ENCODE measurements at places on chromosomes 1 and 21.

DNA sequence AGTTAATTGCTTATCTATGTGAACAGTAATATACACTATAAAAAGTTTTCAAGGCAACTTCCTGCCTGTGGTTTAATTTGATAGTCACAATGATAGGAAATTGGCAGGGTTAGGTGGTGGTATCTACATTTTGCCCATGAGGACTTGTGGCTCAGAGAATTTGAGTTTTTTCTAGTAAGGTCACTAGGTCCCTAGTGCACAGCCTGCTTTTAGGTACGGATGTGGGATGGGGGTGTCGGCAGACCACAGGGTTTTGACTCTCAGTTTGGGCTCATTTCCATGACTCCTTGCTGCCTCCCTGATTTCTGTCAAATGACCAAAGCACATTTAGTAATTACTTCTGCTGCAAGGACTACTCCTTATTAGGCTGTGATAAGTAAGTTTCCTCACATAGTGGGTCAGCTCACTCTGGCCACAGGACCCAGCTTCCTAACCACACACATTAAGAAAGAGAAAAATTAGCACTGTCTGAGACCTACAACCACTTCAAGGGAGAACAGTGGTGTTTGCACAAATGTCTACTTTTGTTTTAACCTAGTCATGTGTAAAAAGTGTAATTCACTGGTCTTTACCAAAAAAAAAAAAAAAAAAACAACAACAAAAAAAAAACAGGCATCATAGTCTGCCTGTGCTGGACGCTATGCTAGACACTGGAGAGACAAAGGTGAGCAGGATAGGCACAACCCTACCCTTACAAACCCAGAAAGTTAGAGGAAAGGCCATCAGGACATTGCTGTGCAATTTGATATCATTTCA is 43.7 kb downstream of the MRPL39 start:
- DNase-seq = no peak

- no peak for DNase-seq
Observed at GRCh38 chr1:46456411-46456963, 33.1 kb upstream of the DMBX1 start.

DNA sequence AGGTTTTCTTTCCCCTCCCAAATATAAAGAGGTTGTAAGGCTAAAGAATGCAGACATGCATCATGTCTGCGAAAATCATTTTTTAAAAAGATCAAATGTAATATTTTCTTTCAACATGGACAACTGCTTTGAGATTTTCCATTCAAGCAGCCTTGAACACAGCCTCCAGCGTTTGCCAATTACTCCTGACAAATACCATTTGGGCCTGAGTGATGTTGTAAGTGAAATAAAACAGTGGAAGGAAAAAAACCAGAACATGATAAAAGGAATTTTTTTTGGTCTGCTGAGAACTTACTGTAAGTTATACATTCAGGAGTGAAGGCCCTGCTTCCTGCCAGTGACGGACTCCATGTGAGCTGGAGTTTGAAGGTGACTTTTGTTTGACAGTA is 37.2 kb downstream of the SETD4 start:
- DNase-seq = no peak

GRCh38 chr1:48555271-48555670 is 83.3 kb upstream of the SPATA6 start:
- DNase-seq = no peak

GRCh38 chr1:113275083-113275482 is 115.2 kb upstream of the MAGI3 start:
- DNase-seq = no peak

DNA sequence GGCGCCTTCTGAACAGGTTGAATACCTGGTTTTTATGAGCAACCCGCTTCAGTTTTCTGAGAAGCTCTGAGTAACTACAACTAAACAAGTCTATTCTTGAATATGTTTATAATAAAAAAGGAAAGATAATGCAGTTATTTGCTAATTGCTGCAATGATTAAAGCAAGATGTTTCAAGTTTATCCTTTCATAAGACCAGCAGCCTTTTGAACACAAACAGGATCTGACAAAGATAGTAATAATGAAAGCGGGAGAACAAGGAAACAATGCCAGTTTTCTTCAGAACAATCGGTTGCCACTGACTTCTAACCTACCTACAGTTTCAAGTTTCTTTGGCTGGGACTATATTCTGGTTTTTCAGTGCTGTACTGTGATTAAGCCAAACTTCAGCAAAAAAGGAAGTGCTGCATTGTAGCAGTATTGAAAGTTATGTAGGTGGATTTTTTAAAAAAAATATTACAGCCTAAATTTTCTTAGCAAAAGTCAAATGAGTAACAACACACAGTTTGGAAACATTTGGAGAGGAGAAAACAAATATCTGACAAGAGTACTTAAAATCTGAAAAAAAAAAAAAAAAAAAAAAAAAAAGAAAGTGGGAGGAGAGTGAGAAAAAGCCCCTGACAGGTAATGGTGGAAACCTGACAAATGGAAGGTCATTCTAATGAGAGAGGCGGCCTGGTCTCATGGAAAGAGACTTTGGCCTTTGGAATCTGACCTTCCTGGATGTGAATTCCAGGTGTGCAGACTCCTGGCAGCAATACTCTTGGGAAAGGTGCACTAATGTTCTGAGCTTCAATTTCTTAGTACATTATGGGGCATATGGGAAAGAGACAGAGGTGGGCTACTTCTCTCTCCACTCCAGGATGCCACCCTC is 11.4 kb downstream of the KCNJ15 start:
- no peak for DNase-seq

DNA sequence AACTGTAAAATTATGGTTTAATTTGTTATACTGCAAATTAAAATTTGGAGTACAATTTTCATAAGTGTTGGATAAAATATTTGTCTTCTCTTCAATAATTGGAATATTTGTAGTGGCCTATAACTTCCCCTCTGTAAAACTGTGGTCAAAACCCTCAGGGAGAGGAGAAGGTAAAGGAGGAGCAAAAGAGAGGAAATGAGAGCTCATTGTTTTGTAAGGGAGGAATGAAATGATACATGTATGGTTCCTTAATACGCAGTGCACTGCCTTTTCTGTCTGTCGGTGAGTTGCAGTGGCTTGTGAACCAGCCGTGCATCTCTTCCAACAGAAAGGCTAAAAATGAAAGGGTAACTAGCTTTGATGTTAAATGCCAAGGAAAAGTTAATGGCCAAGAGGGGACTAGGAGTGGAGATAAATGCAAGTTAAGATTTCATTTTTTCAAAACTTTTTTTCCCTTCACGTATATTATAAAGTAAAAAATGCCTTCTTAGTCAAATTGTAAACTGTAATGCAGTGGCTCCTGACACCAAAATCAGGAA is 26.4 kb downstream of the LRRC8D start:
- no peak for DNase-seq

DNA sequence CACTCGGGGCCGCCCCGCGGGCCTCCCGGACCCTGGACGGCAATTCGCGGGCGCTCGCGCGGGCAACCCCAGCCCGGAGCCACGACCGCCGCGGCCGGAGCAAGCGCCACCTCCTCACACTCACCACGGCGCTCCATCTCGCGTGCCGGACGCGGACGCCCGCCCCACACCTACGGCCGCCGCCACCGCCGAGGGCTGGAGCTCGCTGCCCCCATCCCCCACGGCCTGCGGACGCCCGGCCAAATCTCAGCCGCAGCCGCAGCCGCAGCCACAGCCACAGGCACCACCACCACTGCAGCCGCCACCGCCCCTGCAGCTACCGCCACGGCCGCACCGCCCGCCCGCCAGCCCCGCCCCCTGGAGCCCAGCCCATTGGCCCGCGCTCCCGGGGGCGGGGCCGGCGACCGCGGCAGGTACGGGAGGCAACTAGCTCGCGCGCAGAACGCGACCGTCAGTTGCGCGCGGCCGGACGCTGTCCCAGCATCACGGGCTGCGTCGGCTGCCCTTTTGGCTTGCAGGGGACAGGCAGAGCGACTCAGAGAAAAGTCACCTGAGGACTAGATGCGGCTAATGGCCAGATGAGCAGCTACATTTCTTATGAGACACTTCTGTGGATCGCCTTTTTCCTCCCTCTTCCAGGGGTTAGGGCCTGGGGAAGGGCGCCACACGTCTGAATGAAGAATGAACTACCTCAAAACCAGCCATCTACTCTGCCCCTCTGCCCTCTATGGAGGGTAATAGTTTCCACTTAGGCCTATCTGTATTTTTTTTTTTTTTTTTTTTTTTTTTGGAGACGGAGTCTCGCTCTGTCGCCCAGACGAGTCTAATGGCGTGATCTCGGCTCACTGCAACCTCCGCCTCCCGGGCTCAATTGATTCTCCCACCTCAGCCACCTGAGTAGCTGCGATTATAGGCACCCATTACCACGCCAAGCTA is at the start of gene ARHGAP29:
TSS of gene ARHGAP29 (minus strand) at position 294 of the 936 bp plus-strand sequence. CDS start 5,973 bp downstream, outside the sequence.
- DNase-seq = peak; percentile 43

DNA sequence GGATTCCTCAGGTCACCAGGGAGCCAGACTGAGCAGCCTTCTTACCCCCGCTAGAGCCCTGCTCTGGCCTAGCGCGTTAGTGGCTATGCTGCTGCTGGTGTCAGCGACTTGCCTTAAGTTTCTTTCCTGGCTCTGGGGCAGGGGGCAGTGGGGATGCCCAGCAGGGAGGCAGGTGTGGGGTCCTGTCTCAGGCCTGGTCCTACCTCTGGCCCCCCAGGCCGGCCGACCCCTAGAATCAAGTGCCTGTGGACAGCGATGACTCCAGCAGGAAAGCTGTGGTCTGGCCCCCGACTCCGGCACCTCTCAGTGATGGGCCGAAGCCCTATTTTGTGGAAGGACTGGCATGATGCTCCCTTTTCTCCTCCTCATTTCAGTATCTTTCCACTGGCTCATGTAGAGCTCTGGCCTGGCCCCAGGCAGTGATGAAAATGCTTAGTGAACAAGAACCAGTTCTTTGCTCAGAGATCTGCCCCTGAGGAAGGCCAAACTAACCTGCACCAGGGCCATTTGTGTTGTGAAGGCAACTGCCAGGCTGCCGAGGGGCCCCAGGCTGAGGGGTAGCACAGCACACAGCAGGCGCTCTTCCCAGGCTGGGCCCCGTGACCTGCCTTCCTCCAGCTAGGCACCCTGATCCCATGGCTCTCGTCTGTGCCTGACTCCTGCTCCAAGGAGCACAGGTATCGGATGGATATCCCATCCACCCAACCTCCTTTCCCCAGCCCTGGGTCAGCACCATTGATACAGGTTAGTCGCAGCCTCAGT is 23.7 kb downstream of the MRPL37 start:
- DNase-seq = no peak

DNA sequence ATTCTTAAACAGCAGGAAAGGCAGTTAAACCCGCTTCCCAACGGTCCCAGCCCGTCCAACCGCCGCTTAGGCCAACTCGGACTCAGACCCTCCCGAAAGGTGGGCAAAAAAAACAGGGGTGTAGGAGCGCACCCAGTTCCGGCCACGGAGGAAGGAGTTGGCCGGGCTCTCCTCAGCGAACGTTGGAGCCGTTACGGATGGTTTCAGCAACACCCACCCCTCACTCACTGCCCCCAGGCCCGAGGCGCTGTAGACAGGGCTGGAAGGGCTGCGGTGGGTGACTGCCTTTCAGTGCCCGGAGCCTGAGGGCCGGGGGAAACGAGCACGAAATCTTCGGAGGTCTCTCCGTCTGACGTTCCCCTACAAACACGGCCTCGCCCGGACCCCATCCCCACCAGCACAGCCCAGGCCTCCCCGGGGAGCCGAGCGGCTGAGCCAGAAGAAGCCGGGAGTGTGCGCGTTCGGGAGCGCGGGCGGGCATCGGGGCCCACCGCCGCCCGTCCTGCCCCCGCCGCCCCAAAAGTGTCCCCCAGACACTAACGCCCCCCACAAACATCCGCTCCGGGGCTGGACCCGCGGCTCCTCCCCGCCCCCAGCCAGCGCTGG is 1.3 kb downstream of the KDM5B start:
- peak; percentile 11 for DNase-seq

GRCh38 chr1:226572325-226572726 is 23.8 kb downstream of the STUM start:
- no peak for DNase-seq

GRCh38 chr1:222413436-222413835 is 134.5 kb downstream of the HHIPL2 start:
- DNase-seq = no peak

DNA sequence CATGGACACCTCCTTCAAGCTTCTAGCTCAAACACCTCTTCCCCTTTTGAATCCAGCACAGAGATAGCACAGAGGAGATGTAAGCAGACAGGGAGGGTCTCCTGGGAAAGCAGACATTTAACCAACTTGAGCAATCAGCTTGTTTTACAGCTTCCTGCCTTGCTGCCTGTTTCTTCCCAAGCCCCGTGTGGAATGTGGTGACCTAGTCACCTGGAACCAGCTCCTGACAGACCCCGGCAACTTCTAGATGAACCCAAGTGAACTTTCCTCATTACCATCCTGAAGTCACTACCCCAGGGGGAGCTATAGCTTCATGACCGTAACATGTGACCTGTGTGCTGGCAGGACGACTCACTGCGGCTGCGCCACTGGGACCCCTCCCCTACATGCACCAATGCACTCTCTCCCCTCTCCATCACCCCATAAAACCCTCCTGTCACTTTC is 24.1 kb upstream of the TTF2 start:
- DNase-seq = no peak

DNA sequence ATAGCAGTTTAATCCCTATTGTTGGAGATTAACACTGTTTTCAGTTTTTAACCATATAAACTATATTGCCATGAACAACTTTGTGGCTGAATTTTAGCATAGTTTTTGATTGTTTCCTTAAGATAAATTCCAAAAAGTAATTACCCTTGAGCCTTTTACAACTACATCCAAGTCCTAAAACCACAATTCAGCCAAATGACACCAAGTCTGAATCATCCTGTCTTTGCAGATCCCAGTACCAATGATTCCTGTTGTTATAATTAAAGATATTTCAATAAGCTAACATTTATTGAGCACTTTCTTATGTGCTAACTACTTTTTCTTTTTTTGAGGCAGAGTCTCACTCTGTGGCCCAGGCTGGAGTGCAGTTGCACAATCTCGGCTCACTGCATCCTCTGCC is 35.6 kb downstream of the IL23R start:
- DNase-seq = no peak

GRCh38 chr1:9785406-9785805 is 38.4 kb downstream of the CLSTN1 start:
- DNase-seq = no peak

- DNase-seq = no peak
Observed at GRCh38 chr1:170932236-170932635, 3.1 kb upstream of the MROH9 start.

- no peak for DNase-seq
Observed at GRCh38 chr21:45574691-45575090, 32.5 kb upstream of the SLC19A1 start.

DNA sequence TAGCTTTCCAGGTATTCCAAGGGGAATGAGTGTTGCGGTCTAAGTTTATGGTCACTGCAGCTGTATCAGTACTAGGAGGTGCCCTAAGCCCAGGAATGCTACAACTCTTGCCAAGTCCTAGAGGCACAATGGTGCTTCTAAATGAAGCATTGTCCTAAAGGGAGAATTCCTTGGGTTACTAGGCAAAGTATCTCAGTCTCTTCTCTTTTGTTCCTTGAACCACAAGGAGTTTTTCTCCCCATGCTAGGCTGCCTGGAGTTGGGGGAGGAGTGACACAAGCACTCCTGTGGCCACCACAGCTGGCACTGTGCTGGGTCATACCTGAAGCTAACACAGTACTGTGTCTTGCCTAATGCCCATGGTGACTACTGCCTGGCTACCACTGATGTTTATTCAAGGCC is 50.7 kb downstream of the KMO start:
- no peak for DNase-seq

- no peak for DNase-seq
Observed at GRCh38 chr21:17903029-17903806, 84.1 kb upstream of the C21orf91 start.
